ENCODE measurements at places on chromosomes 4 and X.

DNA sequence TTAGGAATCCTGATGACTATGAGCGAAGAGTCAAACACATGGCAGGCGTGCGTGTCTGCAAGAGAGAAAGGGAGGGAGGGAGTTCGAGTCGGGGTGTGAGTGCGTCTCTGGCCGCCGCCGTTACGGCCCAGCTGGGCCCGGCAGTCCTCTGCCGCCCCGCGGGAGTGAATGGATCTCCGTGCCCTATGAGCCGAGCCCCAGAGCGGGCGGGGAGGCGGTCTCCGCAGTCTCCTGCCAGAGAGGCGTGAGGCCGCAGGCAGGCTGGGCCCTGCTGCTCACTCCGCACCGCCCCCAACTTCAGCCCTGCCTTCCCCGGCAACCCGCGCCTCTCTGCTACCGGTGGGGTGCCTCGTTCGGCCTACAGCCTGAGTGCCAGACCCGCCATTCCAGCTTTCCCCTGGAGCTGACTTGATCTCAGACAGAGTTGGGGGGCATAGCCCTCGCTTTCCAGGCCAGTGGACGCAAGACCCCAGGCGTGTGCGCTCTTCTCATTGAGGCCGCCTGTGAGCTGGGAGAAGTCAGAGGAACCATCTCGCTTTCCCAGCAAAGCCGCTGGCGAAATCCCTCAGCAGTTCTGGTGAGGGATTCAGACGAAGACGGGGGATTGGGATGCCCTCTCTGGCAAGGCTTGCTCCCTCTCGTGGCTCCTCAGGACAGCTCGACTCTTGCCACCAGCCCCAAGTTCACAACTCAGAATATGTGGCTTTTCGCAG lies 1.4 kb downstream of the SLC16A2 start:
- no peak for DNase-seq

DNA sequence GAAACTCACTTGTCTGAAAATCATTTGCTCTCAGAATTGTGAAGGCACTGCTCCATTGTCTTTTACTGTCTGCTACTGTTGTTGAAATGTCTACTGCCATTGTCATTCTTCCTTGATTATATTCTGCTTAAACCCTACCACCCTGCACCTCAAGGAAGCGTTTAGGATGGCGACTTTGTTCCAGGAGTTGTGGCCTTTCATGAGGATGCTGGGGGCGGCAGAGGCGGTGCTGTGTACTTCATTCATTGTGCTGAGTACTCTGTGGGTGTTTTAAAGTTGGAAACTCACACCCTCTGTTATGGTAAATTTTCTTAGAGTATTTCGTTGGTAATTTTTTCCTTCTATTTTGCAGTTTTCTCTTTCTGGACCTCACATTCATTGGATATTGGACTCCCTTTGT lies 258.9 kb downstream of the TENM3 start:
- DNase-seq: no peak

- DNase-seq: no peak
Measured at GRCh38 chr4:128424527-128425497, 137.2 kb upstream of the PGRMC2 start.

DNA sequence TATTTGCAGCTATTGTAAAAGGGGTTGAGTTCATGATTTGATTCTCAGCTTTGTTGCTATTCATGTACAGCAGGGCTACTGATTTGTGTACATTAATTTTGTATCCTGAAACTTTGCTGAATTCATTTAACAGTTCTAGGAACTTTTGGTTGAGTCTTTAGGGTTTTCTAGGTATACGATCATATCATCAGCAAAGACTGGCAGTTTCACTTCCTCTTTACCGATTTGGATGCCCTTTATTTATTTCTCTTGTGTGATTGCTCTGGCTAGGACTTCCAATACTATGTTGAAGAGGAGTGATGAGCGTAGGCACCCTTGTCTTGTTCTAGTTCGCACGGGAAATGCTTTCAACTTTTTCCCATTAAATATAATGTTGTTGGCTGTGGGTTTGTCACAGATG lies 48.1 kb downstream of the NPY1R start:
- no peak for DNase-seq

DNA sequence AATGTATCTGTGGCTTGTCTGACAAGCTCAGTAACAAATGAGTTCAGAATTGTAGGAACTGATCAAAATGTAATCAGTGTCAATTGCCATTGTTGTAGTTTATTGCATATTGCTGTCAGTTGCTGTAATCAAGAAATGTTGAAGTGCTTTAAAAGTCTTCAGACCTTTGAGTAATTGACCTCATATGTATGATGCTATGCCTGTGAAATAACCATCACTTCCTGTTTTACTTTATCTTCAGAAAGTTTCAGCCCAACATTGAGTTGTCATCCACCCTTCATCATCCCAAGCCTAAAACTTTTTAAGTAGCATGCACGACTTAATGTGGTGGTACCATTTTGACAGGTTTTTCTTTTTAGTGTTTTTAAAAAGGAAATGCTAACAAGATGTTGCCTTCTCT lies 212.4 kb downstream of the ARHGAP10 start:
- DNase-seq: no peak

DNA sequence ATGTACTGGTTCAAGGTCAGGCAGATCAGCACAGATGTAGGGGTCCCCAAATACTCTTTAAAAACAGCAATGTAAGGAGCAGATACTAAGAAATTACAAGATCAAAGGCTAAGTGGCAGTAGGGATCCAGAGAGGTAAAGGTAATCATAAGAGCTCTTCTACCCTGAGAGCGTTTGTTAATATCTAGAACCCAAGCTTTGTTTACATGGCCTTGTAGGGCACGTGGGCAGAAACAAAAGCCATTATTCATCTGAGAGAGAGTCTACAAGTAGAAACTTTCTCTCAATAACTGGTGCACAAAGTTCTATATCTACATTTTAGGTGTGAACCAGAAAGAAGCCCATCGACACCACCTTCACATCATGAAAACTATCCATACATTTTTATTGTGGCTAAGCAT lies 225.6 kb upstream of the PCDH10 start:
- no peak for DNase-seq
